T-helper 22 cell (primary cell): ENCODE measurements at places on chromosomes 4 and X.
A peak's percentile ranks its signal among the peaks of the same experiment; 100 is the strongest.

DNA sequence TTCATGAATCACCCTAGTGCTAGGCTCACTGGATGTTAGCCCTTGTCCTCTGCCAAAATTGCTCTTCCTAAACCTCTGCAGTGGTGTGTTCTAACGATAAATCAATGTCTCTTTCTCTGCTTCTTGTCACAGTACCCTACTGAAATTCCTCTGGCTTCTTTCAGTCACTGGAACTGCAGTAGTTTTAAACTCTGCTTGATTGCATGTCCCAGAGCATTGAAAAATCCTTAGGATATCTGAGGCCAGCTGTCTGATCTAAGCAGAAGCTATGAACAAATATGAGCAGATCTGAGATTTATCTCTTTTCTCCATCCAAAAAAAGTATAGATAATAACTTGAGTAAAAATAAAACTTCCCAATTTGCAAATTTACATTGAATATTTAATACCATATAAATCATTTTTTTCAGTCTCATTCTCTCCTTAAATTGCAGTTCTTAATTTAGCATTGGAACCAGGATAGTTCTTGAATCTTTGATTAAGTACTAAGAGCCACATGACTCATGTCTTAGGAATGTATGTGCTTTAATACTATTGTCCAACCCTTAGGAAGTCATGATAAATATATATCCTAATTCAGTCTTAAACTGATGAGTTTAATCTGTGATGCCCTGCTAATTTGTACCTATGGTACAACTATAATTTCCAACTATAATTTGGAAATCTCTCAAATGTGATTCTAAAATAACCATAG is 169.7 kb downstream of the PDHA2 start:
- no peak for DNase-seq

DNA sequence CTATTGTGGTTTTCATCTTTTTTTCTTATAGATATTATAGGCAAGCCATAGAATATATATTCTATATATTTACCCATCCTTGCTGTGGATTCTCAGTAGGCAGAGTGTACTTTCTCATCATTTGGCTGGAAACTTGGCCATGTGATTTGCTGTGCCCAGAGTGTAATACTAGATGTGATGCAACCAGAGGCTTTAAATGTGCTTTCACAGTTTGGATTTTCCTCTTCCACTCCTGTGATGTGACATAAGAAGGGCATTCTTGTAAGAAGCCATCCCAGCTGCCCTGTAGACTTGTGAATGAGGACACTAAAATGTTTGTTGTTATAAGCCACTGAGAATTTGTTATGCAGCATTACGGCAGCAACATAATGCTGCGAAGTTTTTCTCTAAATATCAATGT is 10.4 kb upstream of the HPGDS start:
- no peak for DNase-seq

- peak; percentile 2 for DNase-seq
These were observed 80.2 kb upstream of the CBLL2 start for GRCh38 chrX:22192419-22193060.

GRCh38 chrX:17674601-17675000 is 62.7 kb upstream of the SCML1 start:
- DNase-seq, result no peak

DNA sequence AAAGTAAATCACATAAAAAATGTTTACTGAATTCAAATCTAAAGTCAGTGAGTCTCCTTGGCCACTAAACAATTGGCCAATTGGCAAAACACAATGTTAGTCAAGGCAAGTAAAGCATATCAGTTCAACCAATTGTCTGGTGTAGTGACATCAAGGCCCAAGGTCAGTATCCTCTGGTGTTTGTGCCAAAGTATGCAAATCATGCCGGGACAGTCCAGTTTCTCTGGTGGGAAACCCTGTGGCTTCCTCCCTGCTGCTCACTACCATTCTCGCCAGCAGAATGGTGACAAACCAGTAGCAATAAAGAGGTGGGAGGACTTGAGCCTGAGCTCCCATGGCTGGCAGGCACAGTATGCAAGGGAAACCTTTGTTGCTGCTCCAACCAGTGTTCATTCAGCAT is 314.9 kb upstream of the FGF13 start:
- no peak for DNase-seq

DNA sequence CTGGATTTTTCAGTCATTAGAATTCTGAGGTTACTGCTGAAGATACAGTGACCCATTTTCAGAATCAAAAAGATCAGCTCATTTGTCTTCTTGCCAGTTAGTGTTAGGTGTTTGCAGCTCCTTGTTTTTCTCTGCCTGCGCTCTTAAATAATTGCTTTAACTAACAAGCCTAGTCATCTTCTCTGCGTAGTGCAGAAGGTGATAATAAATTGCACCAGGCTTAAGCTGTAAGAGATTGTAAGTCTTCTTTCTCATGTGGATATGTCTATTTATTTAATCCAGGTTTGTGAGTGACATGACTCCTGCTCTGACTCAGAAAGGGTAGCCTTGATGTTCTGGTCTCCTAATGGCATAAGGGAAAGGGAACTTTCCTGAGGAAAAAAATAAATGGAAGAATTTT is 167.2 kb downstream of the CEP135 start:
- no peak for DNase-seq

DNA sequence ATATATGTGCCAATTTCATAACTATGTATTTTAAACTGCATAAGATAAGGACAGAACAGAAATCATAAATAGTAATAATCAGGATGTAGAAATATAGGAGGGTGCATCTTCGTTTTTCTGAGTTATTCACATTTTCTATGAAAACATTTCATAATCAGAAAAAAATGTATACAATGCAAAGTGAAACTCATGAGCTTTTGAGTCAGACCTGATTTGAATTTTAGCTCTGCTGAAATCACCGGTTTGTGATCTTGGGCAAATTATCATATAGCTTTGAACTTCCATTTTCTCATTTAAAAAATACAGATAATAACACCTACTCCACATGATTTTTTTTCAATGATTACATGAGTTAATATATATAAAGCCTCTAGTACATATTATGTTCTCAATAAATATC is 106.9 kb downstream of the KDR start:
- DNase-seq, result no peak

DNA sequence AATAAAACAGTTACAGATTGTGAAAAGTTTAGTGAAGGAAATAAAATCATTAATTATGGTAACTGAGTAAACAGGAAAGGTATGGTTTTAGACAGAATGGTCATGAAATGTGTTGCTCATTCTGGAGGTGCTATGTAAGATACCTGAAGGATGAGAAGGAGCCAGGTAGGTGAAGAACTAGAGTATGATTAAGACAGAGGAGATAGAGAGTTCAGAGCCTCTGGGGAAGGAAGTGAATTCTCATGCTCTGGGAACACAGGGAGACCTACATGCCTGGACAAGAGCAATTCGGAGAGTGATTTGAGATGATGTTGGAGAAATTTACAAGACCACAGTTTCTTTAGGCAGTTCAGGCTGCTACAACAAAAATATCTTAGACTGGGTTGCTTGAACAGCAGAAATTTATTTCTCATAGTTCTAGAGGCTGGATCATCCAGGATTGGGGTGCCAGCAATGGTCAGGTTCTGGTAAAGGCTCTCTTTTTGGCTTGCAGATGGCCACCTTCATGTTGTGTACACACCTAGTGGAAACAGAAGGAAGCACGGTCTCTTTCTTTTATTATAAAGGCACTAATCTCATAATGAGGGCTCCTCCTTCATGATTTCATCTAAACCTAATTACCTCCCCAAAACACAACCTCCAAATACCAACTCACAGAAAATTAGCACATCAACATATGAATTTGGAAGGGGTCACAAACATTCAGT is 1416.1 kb downstream of the PCDH7 start:
- no peak for DNase-seq

DNA sequence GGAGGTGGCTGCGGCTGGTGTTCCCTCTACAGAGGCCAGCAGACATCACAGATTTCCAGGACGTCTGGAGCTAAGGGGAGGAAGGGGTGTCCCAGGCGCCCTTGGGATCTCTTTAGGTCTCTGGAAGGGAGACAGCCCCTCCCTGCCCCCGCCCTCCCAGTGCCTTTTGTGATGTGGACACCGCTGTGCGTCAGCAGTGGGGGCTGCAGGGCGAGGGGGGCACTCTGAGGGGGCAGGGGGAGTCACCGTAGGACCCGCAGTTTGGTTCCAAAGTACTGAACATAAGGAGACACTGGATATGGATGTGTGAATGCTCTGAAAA is 25.6 kb upstream of the MXD4 start:
- DNase-seq, result no peak

- no peak for DNase-seq
These were observed 31.6 kb upstream of the MAML3 start for GRCh38 chr4:140185412-140186081.

DNA sequence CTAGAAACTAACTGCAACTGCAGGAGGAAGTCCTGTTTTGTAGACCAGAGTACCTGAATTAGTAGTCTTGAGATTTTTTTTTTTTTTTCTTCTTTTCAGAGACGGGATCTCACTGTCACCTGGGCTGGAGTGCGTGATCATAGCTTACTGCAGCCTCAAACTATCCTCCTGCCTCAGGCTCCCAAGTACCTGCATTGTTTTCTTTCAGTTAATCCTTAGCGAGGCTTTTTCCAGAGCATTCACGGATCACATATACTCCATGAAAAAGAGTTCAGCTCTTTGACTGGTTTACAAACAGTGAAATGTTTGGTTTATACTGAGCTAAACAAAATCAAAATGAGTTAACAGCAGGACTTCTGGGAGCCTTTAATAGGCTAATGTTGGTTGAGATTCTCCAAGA is 45.8 kb downstream of the KLHL15 start:
- no peak for DNase-seq
